ENCODE measurements at places on chromosomes 11 and 22. TPM values are rescaled to one million over a fixed set of nuclear protein-coding genes. Genes with fewer than 3 reads are reported as not detected.

DNA sequence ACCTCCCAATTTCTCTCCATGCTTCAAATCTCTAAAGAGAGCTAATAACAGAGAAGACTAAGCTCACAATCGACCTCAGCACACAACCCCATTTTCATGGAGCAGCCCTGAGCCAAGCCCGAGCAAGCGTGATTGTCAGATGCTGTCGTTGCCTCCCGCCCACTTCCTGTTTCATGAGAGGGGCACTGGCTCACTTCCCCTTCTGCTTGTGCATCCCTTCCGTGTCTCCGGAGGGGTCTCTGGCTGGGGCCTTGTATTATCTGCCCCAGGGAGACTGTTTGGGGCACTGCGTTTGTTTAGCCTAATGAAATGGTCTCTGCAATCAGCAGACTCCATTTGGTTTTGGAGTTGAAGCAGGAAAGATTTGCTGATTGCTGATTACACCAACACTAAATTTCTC, 181.3 kb upstream of the SEZ6L start:
- no peak for DNase-seq

- DNase-seq = no peak
Observed at GRCh38 chr11:72460091-72460647, 25.8 kb upstream of the CLPB start.

DNA sequence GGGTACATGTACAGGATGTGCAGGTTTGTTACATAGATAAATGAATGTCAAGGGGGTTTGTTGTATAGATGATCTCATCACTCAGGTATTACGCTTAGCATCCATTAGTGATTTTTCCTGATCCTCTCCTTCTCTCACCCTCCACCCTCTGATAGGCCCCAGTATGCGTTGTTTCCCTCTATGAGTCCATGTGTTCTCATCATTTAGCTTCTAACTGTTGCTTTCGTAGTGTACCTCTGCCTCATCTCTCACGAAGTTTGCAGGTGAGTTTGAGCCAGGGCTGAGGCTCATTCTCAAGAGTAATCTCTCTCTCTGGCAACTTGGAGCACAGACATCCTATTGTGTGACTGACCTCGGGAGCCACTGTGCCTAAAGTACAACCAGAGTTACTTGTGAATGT, 4.7 kb upstream of the HBE1 start:
- DNase-seq = no peak

Gene LSP1
- 24.9 TPM for total RNA-seq

GRCh38 chr11:112514011-112514740, 253.5 kb upstream of the PLET1 start:
- no peak for DNase-seq

- no peak for DNase-seq
Observed at GRCh38 chr22:43013355-43014315, 1.3 kb downstream of the PACSIN2 start.

All from left cardiac atrium (tissue), 4 donors.